ENCODE measurements at places on chromosomes 5 and 9.

- peak; percentile 30 for DNase-seq
Observed at GRCh38 chr5:74567411-74567995, 73.0 kb downstream of the ENC1 start.

GRCh38 chr9:31912636-31913035 lies 471.8 kb upstream of the ACO1 start:
- DNase-seq: no peak

GRCh38 chr9:107982745-107983144 lies 493.2 kb upstream of the KLF4 start:
- no peak for DNase-seq

DNA sequence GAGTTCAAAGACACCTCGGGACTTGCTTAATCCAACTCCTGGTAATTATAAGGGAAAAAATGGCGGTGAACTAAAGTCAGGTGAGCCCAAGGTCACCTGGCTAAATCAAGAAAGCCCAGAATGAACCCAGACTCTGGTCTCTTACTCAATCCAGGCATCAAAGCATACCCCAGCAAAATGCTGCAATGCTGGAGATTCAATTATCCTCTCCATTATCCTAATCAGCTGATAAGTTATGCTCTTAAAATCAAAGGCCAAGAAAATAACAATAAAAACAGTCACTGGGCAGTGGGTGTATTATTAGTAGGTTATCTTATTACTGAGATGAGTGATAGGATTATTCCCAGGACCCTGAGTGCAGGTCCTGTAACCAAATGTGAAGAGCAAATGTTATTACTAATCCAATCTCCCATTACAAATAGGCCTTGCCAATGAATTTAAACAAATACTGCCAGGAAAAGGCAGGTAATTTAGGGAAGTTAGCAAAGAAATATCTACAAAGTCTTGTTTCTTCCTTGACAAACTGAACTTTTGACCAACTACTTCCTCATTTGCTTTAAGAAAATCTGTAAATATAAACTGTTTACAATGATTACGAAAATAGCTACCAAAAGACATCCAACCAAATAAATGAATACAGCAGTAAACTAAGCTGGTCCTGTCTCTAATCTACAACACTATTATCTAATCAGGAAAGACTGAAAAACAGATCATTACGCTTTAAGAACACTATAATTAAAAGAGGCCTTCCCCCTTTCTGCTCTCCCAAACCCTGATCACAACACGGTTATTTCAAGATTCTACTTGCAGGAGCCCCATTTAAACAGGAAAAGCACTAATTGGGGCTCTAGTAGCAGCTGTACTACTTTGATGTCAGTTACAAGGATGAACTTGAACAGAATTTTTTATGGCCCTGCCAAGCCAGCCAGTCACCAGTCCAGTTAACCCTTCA lies 103.2 kb downstream of the MED27 start:
- DNase-seq: no peak

DNA sequence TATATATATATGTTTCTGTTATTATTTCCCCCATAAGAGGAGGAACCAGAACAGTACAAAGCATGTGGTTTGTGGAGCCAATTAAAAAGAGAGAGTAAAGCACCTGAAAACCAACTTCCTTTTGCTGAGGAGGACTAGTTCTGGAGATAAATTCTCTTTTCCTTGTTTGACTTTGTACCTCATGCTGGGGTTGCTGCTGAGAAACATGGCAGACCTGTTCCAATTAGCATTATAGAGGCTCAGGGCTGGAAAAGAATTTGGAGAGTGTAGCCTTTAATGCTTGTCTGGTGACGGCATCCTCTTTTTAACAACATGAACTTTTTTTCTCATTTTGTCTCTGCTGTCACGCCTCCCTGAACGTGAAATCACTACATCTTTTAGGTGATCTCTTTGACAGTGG lies 32.8 kb upstream of the NMUR2 start:
- DNase-seq: peak; percentile 30

GRCh38 chr9:132755096-132755495 lies 84.8 kb downstream of the GTF3C4 start:
- no peak for DNase-seq

GRCh38 chr5:148688787-148689186 lies 34.5 kb upstream of the HTR4 start:
- DNase-seq: no peak

DNA sequence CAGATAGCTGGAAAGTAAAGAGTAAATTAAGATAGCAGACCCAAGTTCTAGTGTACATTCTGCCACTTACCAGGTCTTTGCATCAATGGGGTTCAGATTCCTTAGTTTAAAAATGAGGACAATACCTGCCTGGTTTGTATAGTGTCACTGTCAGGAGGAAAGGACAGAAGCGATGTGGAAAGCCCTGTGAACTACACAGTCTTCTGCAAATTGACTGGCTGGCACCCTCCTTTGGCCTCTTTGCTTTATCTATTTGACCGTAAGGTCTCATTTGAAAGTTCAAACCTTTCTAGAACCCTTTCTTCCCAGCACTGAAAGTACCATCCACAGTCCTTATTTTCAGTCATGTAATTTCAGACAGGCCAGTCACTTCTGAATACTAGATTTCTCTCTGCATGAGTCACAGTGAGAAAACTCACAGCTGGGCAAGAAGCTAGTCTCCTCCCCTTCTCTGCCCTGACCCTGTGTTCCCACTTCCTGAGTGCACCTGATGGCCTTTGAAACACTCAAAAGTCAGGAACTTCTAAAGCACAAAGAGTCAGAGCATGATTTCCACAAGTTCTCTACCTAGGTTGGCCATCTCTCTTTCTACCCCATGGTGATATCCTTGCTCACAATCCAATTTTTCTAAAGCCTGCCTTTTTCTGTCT lies 91.3 kb upstream of the RASEF start:
- no peak for DNase-seq

GRCh38 chr9:84828046-84828445 lies 158.5 kb downstream of the NTRK2 start:
- DNase-seq: no peak

- no peak for DNase-seq
Observed at GRCh38 chr5:2271316-2271715, 388.6 kb upstream of the IRX4 start.

DNA sequence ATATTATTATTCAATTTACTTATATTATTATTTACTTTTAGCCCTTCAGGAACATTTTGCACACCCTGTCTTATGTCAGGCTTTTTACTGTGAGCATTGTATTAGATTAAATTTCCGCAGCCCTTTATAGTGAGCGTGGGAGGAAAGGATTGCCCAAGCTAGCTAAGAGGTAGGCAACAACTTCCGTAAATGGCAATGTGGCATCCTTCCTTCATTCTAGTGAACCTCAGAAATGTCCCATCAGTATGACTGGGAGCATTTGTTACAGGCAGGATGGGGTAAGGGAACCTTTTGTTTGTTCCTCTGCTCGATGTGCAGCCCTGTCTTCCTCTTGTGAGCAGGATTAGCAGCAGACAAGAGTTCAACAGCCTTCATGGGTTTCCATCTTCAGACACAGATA lies 6.2 kb upstream of the CD180 start:
- no peak for DNase-seq

DNA sequence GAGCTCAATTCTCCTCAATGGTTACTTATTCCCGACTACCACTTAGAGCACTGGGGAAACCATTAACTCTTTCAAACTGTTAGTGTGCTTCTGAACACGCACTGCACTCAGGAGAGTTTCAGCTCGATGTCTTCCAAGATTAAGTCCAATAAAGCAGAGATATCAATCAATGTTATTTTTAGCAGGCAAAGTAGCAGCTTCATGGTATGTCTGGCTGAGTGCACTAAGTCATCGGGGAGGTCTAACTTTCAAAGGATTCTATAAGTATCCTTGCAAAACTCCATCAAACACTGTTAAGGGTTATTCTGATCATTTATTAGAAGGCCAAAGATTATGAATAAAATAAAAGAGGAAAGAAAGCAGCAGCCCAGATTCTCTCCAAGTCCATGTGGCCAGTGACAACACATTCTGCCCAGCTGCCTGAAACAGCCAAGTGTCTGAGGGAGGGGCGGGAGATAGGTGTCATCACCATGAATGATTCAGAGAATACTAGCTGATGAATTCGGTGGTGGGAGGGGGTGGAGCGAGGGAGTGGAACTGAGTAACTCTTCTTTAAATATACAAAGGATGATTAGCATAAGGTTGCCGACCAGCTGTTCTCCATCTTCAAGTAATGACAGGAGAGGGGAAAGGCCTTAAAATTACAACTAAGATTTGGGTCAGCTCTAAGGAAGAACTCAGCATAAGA lies 21.3 kb downstream of the NREP start:
- peak; percentile 26 for DNase-seq

GRCh38 chr9:113624721-113625120 lies 161.2 kb downstream of the RGS3 start:
- no peak for DNase-seq

DNA sequence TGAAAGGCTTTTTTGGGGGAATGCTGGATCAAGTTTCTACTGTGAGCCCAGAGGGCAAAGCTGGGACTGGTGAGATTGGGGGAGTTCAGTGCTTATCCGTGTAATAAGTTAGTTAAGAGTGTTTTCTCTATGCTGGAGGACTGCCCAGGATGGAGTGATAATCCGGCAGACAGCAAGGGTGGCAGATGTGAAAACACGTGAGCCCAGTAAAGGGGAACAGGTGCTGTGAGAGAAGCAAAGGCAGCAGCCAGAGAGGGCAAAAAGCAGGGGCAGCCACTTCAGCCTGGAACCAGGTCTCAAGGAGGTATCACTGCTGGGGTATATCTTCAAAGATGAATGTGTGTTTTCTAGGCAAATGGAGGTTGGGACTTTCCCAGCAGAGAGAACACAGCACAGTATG lies 53.9 kb downstream of the GALNT10 start:
- no peak for DNase-seq

- no peak for DNase-seq
Observed at GRCh38 chr9:3479514-3480352, 46.1 kb downstream of the RFX3 start.

DNA sequence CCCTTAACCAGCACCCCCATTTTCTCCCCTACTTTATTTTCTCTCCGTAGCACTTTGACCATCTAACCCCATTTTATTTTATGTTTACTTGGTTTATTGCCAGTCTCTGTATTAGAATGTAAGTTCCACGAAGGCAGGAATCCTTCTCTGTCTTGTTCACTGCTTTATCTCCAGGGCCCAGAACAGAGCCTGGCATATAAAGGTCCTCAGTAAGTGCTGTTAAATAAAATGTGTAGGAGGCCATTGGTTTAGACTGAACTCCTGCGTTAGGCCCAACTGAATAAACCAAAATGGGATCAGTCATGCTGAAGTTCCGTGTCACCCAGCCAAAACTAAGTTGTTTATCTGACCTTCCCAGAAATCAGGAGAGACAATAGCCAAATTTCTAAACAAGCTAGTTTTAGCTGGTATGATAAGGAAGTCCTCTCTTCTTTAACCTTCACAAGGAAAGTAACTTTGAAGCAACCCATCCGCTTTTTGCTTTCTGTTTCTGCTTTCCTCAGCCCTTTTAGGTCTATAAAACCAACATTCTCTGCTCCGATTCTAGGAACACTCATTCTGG lies 29.0 kb upstream of the CCNJL start:
- DNase-seq: no peak

- no peak for DNase-seq
Observed at GRCh38 chr5:124841829-124842712, 95.6 kb upstream of the ZNF608 start.

GRCh38 chr5:102483736-102484135 lies 15.1 kb downstream of the SLCO6A1 start:
- no peak for DNase-seq

DNA sequence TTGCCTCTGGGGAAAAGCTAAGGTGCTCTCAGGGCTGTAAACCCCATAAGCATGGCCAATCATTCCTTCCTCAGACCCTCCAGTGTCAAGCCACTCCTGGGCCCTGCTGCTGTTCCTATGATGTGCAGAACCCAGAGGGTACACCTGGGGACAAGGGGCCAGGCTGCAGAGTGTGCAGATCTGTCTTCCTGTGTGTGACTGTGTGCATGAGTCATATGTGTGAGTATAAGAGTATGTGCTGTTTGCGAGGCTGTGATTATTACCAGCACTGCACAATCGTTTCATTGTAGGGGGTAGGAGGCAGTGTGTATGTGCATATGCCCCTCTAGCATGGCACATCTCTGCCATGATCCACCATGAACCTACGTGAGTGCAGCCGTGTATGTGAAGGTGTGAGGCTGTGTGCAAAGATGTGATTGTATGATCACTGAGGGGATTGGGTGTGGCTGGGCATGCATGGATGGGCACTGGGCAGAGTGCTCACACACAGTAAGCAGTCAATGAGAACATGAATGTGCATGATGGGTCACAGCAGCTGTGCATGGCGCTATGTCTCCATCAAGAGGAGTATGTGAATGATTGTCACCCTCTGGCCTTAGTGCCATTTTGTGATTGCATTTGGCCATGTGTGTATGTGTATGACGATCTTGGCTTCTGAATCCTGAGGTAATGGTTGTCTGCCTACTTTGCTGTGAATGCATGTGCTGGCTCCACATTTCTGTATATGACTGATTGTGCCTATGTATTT lies 2.4 kb upstream of the OR1K1 start:
- no peak for DNase-seq

GRCh38 chr9:129131300-129132145 lies 20.3 kb downstream of the PTPA start:
- DNase-seq: peak; percentile 93

DNA sequence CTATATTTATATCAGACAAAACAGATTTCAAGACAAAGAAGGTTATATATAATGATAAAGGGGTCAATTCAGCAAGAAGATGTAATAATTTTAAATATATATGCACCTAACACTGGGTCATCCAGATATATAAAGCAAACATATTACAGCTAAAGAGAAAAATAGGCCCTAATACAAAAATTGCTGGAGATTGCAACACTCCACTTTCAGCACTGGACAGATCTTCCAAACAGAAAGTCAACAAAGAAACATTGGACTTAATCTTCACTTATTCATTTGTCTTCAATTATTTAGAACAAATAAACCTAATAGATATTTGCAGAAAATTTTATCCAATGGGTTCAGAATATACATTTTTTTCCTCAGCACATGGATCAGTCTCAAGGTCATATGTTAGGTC lies 45.8 kb downstream of the MEIKIN start:
- DNase-seq: no peak

- DNase-seq: no peak
Observed at GRCh38 chr5:51384281-51384840, 1.1 kb downstream of the ISL1 start.

DNA sequence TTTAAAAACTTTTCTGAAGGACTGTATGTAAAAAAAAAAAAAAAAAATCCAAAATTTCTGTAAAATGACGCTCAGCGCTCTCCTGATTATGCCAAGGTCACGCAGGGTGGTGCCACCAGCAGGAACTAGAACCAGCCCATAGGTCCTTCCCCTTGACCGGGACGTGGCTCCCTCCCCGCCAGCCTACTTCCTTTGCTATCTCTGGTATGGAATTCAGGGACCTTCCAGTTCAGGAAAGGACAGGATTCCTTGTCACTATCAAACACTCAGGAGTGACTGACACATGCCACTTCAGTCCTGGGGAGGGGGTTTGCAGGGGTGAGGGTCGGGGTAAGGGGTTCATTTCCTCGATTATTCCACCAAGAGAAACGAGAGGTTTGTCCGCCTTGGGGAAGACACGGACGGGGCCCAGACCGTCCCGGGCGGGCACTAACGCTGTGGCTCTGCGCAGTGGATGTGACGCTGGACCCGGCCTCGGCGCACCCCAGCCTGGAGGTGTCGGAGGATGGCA lies 18.8 kb downstream of the BTNL9 start:
- DNase-seq: no peak
